ENCODE measurements at places on chromosomes 6 and 20. TPM values are rescaled to one million over a fixed set of nuclear protein-coding genes. Genes with fewer than 3 reads are reported as not detected.

The CEP57L1 gene
- 14.0 TPM for total RNA-seq

- no peak for DNase-seq
These were observed 302.8 kb upstream of the JARID2 start for GRCh38 chr6:14943116-14943515.

The HLA-G gene
- total RNA-seq, result not detected

The CTAGE9 gene
- not detected for total RNA-seq

DNA sequence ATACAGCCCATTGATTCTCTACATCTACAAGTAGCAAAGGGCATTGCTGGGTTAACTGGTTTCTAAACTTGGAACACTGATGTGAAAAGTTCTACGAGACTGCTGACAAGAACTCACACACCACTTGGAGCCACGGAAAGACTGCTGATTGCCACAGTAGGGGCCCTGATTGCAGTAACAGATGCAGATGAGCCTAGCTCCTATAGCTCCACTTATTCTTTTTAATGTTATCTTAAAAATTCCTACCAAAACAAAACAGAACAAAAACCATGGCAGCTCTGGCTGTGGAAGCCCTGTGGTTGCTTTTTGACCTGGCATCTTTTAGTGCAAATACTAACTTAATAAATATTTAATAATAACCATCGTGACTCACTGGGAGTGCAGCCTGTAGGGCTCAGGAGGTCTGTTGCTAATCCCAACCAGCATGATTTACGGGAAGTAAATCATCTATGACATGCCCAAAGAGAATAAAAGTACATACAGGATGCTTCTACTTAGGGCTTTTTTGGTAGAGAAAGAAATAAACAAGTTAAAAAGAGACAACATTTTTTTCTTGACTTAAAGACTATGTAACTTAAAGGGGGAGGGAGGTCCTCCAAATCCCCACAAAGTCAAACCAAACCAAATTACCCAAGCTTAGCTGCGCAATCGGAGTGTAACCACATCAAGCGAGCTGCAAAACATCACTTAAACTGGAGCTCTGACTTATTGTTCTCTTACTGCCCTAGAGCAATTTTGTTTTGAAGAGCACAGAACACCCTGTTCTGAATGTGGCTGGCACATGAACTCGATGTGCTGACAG, 87.2 kb downstream of the FKBP5 start:
- DNase-seq, result no peak

GRCh38 chr20:14782731-14783130, 445.3 kb upstream of the FLRT3 start:
- no peak for DNase-seq

The ADGRF1 gene
- not detected for total RNA-seq

- no peak for DNase-seq
These were observed 31.1 kb downstream of the STMND1 start for GRCh38 chr6:17132967-17133366.

GRCh38 chr20:37327748-37328147, 18.2 kb upstream of the SRC start:
- peak; percentile 77 for DNase-seq

The COL9A1 gene
- total RNA-seq, result 0.27 TPM

The DNMT3B gene
- total RNA-seq, result 4.7 TPM

GRCh38 chr6:38631186-38631783, 8.4 kb downstream of the BTBD9 start:
- DNase-seq, result no peak

- no peak for DNase-seq
These were observed 4.1 kb downstream of the GUCA1B start for GRCh38 chr6:42190554-42191183.

The SIGLEC1 gene
- not detected for total RNA-seq

DNA sequence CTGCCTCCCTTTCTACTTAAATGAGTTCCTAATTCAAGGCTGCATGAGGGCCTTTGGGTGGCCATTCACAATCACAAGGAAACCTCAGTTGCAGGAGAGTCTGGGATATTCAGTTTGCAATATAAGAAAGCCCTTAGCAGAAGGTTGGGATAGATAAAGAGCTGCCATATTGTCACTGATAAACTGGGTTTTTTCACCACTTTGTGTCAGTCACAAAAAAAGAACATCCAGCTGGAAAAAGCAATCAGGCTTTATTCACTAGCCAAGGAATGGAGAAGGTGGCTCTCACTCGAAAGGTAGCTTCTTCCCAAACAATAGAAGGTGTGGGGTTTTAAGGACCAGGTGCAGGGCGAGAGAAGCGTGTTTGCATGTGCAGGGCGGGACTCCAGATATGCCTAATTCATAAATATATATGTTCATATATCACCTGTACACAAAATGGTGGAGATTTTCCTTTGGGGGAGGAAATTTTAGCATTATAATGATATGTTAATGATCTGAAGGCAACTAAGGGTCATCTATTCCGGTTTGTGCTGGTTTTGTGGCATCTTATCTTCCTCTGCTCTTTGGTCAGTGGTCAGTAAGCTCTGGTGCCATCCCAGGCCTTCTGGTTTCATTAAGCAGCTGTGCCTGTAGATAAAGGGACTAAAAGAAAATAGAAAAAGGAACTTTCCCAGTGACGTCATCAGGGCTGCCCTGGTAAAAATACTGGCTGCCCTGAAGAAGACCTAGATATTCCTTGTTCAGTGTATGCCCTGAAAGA, 97.1 kb upstream of the IYD start:
- no peak for DNase-seq

DNA sequence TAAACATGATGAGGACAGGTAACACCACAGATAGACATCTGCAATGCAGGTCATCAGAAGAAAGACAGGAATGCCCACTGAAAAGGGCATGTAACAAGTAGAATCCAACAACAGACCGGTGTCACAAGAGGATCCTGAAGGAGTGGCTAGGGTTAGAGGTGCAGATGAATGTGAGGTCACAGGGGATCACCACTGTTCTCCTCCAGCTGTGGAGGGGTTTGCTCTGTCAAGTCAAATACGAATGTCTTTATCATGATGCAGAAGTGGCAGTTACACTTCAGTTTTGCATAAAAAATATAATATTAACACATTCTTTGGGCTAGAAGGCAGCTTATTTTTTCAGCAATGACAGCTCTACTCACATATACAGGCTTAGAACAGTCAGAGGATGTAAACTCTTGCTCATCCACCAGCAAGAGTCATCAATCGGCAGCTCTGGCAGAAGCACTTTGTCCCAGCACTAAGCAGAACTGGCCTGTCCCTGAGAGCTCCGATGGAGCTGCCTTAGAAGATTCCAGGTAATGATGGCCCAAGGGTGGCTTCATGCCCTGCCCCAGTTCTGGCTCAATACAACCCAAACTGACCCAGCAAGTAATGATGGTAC, 130.4 kb upstream of the TRAF3IP2 start:
- DNase-seq, result no peak
